Naive thymus-derived CD4-positive, alpha-beta T cell (primary cell): ENCODE measurements at places on chromosomes 4 and X. TPM values are rescaled to one million over a fixed set of nuclear protein-coding genes. Genes with fewer than 3 reads are reported as not detected.

- no peak for DNase-seq
These were observed 145.8 kb upstream of the SFRP2 start for GRCh38 chr4:153934688-153935017.

GRCh38 chr4:82761229-82761628 lies 37.4 kb downstream of the SCD5 start:
- no peak for DNase-seq

- no peak for DNase-seq
These were observed 8.1 kb downstream of the P2RY8 start for GRCh38 chrX:1528884-1529203.

DNA sequence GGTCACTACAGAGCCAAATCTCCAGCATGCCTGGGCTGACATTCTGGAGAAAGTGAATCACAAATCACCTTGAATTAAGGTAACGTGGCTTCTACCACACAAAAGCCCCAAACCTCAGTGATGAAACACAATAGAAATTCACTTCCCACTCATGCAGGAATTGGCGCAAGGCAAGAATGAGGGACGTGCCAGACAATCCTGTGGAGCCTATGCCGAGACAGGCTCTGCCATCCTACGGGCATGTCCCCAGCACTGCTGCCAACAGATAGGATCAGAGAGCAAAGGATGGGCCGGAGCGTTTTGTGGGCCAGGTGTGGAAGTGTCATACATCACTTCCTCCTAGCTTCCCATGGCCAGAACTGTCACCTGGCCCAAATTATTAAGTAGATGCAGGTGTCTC lies 118.0 kb downstream of the IRF2 start:
- no peak for DNase-seq

GRCh38 chr4:110710070-110710469 lies 87.2 kb upstream of the PITX2 start:
- no peak for DNase-seq

GRCh38 chrX:1316527-1316926 lies 20.1 kb upstream of the IL3RA start:
- DNase-seq, result no peak

- DNase-seq, result peak; percentile 19
These were observed 13.7 kb upstream of the PIGA start for GRCh38 chrX:15349046-15349445.

The SLC6A8 gene
- polyA plus RNA-seq, result 0.10 TPM

The SMIM43 gene
- polyA plus RNA-seq, result not detected
